H1 (cell line): ENCODE measurements at places on chromosomes 6 and 20. TPM values are rescaled to one million over a fixed set of nuclear protein-coding genes. Genes with fewer than 3 reads are reported as not detected.

CFB gene
- not detected in 2 replicates for total RNA-seq

SLA2 gene
- 0.19 TPM in 1 of 2 replicates, not detected in the other for total RNA-seq

C4B gene
- 1.5 and 3.5 TPM in 2 replicates for total RNA-seq

ZNF451 gene
- total RNA-seq: 49.4 and 56.8 TPM in 2 replicates

ULBP1 gene
- total RNA-seq: 0.42 and 0.60 TPM in 2 replicates

RSPO3 gene
- total RNA-seq: not detected in 2 replicates

INSM1 gene
- 2.5 and 2.9 TPM in 2 replicates for total RNA-seq

ANKS1A gene
- 30.9 and 32.3 TPM in 2 replicates for total RNA-seq

FERMT1 gene
- 16.5 and 17.8 TPM in 2 replicates for total RNA-seq

SDC4 gene
- 59.2 and 60.2 TPM in 2 replicates for total RNA-seq

LY6G6D gene
- not detected in 2 replicates for total RNA-seq

MICA gene
- 11.3 and 12.5 TPM in 2 replicates for total RNA-seq

ARG1 gene
- not detected in 2 replicates for total RNA-seq

KCNQ2 gene
- total RNA-seq: 82.6 and 88.6 TPM in 2 replicates

DDX43 gene
- total RNA-seq: not detected in 2 replicates

SMOC2 gene
- 7.7 and 9.0 TPM in 2 replicates for total RNA-seq

MCHR2 gene
- total RNA-seq: not detected in 2 replicates

BLTP3A gene
- 17.2 and 18.5 TPM in 2 replicates for total RNA-seq

NRN1 gene
- 0.26 TPM in 1 of 2 replicates, not detected in the other for total RNA-seq

KIF3B gene
- total RNA-seq: 22.1 and 22.4 TPM in 2 replicates

AURKA gene
- total RNA-seq: 84.8 and 90.8 TPM in 2 replicates

GJA10 gene
- total RNA-seq: not detected in 2 replicates

KIF25 gene
- 2.0 and 2.3 TPM in 2 replicates for total RNA-seq

HCRTR2 gene
- total RNA-seq: 0.19 TPM in 1 of 2 replicates, not detected in the other

RNF5 gene
- total RNA-seq: 90.0 and 90.3 TPM in 2 replicates

ISM1 gene
- 0.78 and 0.97 TPM in 2 replicates for total RNA-seq

MLN gene
- not detected in 2 replicates for total RNA-seq

CST2 gene
- total RNA-seq: not detected in 2 replicates

CFAP61 gene
- 0.61 TPM in 1 of 2 replicates, not detected in the other for total RNA-seq

HAO1 gene
- not detected in 2 replicates for total RNA-seq

ZNF133 gene
- 12.1 and 14.3 TPM in 2 replicates for total RNA-seq

LSM14B gene
- total RNA-seq: 65.6 and 70.0 TPM in 2 replicates

PKHD1 gene
- 0.09 and 0.11 TPM in 2 replicates for total RNA-seq

IPCEF1 gene
- total RNA-seq: 0.44 and 0.78 TPM in 2 replicates

OOEP gene
- total RNA-seq: 0.41 TPM in 1 of 2 replicates, not detected in the other
